Myocyte (in vitro differentiated cells): ENCODE measurements at places on chromosomes 6 and 20. TPM values are rescaled to one million over a fixed set of nuclear protein-coding genes. Genes with fewer than 3 reads are reported as not detected.

The TEAD3 gene
- 25.5 and 33.2 TPM in 2 replicates for total RNA-seq

The SLC22A1 gene
- total RNA-seq: 0.19 and 0.31 TPM in 2 replicates

The SLPI gene
- total RNA-seq: not detected in 2 replicates

The LZTS3 gene
- 5.8 and 8.5 TPM in 2 replicates for total RNA-seq

The SOX4 gene
- 20.1 and 26.4 TPM in 2 replicates for total RNA-seq

- DNase-seq: no peak
These were observed 466.9 kb downstream of the KIF16B start for GRCh38 chr20:16106191-16106849.

GRCh38 chr6:42022755-42023384 lies 27.5 kb upstream of the TAF8 start:
- no peak for DNase-seq

DNA sequence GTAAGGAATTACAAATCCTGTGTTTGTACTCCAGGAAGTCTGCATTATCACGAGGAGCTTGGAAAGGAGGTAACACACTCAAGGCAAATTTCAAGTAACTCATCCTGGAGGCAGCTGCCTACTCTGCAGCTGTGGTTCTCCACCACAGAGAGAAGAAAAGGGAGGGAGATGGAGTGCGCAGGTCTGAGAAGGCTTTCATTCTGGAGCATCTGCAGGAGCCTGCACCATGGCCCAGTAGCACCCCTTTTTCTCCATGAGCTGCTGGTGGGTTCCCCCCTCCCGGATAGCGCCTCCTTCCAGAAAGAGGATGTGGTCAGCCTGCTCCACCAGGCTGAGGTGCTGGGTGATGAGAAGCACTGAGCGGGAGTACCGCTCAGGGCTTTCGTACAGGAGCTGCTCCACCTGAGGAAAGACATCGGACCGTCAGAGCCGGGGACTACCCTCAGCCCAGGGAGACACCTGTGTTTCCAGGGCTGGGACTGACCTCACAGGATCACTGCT lies 1.6 kb upstream of the PSMB8 start:
- DNase-seq: no peak

DNA sequence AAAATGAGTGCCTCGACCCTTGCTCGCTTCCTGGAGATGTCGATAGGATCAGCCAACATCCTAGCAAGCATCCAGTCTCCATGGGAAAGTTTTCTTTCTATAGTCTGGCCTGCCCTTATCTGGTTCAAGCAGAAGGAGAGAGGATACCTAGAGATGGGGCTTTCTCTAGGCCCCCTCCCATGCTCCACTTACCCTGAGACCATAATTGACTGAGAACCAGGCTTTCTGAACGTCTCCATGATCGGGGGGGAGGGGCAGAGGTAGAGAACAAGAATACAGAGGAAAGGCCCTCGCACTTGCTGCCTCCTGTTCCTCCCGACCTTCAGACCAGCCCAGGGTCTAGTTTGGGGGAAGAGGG lies 31.6 kb upstream of the EPB41L1 start:
- DNase-seq: no peak

DNA sequence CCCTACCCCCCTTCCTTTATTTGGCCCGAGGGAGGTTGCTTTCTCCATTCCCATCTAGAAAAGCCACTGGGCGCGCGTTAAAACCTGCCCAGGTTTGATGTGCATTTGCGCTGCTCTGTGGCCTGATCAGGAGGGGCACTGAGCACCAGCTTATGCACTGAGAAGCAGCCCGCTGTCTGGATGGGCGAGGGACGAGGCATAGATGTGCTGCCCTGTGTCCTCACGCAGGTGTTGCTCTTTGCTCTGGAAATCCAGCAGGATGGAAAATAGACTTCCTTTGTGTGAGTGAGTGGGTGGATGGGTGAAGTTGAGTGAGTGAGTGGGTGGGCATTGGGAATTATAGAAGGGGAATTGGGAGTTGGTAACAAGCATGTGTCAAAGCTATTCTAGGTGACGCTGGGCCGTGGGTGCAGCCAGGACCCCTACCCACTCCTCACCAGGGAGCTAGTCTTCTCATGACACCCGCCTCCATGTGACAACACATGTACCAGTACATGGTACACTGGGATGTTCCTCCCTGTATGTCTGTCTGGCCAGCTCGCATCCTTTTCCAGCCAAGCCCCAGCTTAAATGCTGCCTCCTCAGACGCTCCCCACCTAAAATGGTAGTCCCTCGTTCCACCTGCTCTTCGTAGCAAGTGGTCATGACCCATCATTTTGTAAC lies 162.6 kb downstream of the DTNBP1 start:
- DNase-seq: no peak

DNA sequence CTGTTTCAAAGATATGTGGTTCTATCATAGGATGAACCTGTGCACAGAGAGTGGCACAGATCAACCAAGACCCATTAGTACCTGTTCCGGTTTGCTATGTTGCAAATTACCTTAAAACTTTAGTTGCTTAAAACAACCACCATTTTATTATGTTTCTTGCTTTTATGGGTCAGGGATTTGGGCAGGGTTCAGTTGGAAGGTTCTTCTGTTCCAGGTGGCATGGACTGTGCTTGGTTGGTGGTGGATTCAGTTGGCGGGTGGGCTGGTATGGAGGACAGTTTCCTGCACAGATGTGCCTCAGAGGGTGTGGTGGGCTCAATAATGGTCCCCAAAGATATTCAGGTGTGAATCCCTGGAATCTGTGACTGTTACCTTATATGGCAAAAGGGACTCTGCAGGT lies 166.3 kb downstream of the SLC35B3 start:
- no peak for DNase-seq

DNA sequence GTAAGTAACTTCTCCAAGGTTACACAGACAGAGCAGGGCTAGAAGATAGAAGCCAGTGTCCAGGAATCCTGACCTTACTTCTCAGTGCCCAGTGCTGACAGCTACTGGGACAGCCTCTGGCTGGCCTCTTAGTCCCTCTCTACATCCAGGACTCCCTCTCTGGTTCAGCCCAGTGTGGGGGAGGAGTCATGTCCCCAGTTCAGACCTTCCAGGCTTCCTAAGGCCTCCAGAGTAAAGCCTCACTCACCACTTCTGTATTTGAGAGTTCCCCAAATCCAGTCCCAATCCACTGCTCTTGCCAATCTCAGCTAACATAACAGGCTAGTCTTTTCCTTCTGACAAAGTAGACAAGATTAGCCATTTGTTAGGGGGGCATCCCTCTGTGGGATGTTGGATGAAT lies 36.9 kb upstream of the EPB41L1 start:
- DNase-seq: no peak

DNA sequence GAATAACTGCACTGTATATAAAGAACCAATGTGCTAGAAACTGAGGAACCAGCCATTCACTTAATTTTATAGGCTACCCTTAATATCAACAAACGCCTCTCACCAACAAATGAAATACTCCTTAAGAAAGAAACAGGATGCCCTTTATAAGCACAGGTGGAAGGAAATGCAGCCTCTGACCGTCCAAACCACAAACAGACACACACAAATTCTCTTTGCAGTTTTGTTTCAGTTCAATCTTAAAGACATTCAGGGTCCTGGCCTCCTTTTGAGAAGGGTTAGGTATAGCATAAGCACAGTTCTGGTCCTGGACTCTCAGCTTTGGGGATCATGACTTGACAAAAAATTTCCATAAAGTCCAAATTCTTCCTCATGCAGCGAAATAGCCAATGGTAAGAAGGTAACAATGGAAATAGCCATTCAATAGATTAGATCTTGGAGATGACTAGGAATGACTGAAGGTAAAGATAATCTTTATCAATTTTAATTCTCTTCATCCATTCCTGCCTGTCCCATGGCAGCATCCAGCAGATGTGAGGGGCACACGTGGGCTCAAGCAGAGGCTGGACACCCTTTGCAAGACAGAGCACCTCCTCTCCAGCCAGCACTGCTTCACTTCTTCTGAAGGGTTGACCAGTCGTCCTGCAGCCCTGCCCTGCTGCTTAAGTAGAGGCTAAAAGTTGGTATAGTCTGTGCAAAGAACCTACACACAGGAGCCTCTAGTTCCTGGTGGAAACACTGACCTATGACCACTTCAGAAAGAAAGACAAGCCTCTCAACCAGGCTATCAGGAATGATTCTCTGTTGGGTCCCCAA lies 123.9 kb downstream of the CD83 start:
- DNase-seq: no peak

- DNase-seq: no peak
These were observed 482.8 kb upstream of the SULF2 start for GRCh38 chr20:48267860-48268633.
